ENCODE measurements at places on chromosomes 7 and 10.

GRCh38 chr10:95601116-95601719, 40.0 kb upstream of the SORBS1 start:
- peak; percentile 85 for DNase-seq

- DNase-seq = no peak
Observed at GRCh38 chr10:89347701-89348457, 20.1 kb downstream of the IFIT3 start.

DNA sequence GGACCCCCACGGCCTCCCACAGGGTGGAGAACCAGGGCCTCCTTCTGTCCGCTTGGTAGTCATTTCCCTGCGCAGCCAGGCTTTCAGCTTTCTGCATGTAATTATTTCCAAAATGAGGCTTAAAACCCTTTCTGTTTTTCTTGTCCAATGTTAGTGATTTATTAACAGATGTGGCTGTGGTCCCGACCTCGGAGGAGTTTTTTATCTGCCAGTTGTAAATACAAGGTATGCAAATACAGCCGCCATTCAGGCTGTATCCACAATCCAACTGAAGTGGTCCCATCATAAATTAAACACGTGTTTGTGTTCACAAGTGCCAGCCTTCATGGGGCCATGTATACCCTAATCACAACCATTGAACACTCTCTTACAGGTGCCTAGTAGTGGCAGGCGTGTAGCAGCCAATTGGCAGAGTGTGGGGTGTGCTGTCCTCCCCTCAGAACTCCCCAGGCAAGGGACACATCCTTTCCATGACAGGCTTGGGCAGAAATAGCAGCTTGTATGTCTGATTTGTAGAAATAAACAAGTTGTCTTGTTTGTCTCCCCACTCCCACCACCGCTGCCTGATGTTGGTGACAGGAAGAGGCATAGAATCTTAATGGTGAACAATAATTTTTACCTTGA, 251.3 kb upstream of the MKI67 start:
- no peak for DNase-seq

DNA sequence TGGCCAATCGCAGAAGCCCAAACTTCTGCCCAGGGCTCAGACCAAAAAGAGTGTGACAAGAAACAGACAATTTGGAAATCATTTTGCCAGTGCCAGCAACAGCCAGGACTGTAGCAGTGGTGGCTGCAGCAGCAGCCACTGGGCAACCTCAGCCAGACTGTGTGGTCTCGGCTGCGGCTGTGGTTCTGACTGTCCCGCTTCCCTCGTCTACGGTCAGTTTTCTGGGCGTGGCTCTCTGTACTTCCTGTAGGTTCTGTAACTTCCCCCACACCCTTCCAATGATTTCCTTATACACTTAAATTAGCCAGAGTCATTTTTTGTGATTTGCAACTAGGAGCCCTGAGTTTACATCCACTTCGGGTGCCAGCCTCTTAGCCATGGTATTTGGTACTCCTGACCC, 39.9 kb downstream of the CYTH3 start:
- peak; percentile 71 for DNase-seq

DNA sequence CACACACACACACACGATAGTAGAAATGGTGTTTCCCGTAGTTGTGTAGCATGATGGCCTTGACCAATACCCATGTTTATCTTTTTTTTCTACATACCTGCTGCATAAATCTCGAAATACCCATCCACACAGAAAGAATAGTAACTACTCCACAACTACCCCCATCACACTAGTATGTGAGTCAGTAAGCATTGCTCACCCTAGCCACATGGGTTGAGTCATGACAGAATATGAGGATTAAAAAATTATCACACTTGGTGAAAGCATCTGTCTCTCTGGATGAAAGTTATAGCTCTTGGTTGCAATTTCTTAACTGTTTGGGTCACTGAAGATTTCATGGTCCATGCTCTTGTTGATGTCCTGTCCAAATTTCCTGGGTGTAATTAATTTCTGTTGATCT, 103.4 kb upstream of the MDFIC start:
- DNase-seq = no peak

DNA sequence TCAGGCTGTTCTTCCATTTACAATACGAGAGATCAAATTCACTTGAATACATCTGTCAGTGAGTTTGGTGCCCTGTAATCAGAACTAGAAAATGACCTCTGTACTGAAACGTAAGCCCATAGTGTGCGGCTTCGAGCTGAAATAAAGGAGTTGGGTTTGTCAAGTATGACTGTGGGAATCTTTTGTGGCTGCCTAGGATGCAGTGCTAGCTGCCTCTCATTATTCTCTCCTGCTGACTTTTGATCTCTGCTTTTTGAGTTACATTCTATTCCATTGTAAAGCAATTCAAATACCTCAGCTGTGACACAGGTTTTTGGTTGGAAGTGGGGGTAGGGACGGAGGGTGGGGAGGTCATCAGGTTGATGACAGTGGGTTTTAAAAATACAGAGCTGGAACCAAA, 40.4 kb downstream of the ICA1 start:
- no peak for DNase-seq

DNA sequence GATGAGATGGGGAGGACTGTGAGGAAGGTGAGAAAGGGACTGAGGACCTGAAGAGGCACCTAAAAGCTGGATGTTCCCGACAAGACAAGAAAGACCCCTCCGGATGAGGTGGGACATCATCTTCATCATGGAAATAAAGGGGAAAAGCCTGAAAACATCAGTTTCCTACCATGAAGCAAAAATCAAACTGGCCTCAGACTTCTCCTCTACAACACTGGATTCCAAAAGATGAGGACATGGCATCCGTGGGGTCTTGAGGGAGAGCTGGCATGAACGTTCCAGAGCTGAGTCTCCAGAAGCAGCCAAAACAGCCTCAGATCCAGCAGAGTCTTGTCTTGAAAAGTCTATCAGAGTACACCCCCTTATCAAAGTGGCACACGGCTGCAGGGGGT, 44.5 kb downstream of the DIP2C start:
- DNase-seq = no peak

DNA sequence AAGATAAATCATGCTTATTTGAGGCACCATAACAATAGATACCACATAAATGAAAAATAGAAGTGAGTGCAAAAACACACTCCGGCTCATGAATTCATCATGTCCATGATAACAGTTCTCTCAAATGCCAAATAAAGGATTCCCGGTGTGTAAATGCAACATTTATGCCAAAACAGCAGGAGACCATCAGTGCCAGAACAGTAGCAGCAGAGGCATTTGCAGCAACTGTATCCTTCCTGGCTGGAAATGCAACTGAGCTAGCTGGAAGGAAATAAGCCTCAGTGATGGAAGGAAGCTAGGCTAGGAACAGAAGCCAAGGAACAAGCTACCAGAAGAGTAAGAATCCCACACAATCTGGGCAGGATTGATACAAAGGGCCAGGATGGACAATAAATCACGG, 79.9 kb upstream of the THSD7A start:
- no peak for DNase-seq

DNA sequence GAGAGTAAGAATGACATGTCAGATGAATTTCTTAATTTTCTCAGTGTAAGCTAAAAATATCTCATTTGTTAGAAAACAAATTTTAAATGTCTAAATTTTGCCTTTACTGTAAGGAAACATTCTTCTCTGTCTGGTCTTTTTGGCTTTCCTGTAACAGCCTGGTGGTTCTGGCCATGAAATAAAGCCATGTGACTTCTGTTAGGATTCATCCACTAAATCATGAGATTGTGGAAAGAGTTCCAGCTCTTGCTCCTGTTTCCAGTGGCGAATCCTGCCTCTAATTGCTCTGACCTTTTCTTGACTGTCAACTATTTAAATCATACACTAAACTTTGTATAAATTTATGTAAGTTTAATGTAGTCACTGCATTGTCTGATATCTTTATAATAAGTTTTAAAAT, 398.5 kb upstream of the AKR1E2 start:
- no peak for DNase-seq

GRCh38 chr10:50310560-50311174, 59.4 kb upstream of the ASAH2 start:
- no peak for DNase-seq

- DNase-seq = no peak
Observed at GRCh38 chr7:31044529-31044928, 7.6 kb upstream of the ADCYAP1R1 start.

GRCh38 chr7:22435720-22436119, 64.3 kb downstream of the STEAP1B start:
- no peak for DNase-seq

GRCh38 chr10:51162002-51162401, 87.7 kb downstream of the PRKG1 start:
- peak; percentile 51 for DNase-seq

GRCh38 chr7:122255454-122255853, 49.1 kb downstream of the FEZF1 start:
- DNase-seq = no peak

- DNase-seq = no peak
Observed at GRCh38 chr7:25180946-25181345, 47.3 kb downstream of the NPVF start.

- no peak for DNase-seq
Observed at GRCh38 chr7:17132726-17133125, 165.7 kb upstream of the AHR start.

GRCh38 chr10:14250496-14251076, 80.1 kb downstream of the FRMD4A start:
- DNase-seq = no peak

GRCh38 chr7:21898265-21898930, 47.3 kb downstream of the CDCA7L start:
- DNase-seq = no peak

GRCh38 chr7:132035517-132036362, 479.3 kb upstream of the PODXL start:
- DNase-seq = no peak

DNA sequence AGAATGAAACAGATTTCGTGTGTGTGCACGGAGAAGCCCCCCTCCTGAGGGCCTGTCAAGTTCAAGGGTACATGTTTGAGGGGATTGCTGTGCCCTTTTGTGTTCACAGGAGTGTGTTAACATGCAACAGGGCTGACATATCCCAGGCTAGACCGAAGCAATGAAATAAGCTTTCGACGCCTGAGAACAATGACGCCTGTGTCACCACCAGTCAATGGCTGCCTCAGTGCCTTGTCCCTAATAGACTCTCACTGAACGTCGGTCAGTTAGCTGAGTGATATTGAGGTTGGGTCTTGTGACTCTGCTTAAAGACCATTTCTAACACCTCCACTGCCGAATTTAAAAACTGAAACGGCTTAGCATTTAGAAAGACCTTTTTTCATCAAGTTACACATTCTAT, 175.2 kb upstream of the TCF7L2 start:
- no peak for DNase-seq

- DNase-seq = no peak
Observed at GRCh38 chr7:137241655-137242360, 101.7 kb downstream of the PTN start.

- no peak for DNase-seq
Observed at GRCh38 chr10:106560925-106561640, 603.4 kb downstream of the SORCS1 start.

DNA sequence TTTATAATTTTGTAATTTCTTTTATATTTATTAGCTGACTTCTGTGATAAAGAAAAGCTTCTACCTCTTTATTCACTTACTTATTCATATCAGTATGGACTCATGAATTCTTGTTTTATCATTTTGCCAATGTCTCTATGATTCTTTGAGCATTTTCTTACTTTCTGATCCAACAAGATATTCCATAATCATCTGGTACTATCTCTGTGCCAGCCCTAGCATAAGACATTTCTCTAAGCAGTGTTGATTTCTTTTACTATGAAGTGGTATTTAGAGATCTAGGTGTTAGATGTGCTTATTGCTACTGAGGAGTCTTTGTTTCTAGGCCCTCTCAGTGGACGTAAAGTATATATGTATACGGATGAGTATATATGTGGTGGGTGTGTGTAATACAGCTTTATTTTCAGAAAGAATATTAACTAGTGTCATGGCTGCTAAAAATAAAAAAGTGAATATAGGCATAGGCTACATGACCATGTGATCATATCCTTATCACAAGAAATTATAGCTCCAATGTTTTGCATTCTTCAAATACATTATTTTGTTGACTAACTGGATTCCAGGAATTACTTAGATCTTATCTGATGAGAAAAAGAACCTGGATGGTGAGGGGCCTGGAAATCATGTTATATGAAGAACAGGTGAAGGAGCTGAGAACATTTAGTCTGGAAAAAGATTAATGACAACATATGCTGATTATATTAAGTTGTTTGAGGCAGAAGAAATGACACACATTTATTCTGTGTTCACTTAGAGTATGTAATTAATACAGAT, 13.1 kb downstream of the PHTF2 start:
- DNase-seq = no peak

GRCh38 chr7:142194201-142194600, 63.7 kb downstream of the PRSS58 start:
- no peak for DNase-seq

DNA sequence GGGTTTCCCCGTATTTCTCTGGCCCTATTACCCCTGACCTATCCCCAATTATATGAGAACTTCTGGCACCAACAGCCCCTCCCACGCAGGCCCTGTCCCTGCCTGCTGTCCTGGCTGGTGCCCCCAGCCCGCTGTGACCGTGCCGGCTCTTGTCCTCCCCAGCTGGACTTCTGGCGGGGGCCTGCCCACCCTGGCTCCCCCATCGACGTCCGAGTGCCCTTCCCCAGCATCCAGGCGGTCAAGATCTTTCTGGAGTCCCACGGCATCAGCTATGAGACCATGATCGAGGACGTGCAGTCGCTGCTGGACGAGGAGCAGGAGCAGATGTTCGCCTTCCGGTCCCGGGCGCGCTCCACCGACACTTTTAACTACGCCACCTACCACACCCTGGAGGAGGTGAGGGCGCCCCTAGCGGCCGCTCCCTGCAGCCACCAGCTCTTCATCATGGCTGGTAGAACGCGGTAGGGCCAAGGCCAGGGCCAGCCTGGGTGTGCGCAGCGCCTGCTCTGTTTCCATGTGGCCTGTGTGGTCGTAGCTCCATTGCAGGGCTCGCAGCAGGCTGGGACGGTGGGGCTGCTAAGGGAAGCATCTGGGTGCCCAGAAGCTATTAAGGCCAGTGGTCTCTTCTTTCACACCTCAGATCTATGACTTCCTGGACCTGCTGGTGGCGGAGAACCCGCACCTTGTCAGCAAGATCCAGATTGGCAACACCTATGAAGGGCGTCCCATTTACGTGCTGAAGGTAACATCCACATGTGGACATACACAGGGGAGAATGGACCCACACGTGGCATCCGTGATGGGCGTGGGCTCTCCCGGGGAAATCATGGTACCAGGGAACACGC, 1.4 kb downstream of the CPA1 start:
- no peak for DNase-seq

GRCh38 chr7:156222151-156222550, 409.9 kb upstream of the SHH start:
- no peak for DNase-seq

- no peak for DNase-seq
Observed at GRCh38 chr7:115952832-115953231, 77.7 kb downstream of the TFEC start.

DNA sequence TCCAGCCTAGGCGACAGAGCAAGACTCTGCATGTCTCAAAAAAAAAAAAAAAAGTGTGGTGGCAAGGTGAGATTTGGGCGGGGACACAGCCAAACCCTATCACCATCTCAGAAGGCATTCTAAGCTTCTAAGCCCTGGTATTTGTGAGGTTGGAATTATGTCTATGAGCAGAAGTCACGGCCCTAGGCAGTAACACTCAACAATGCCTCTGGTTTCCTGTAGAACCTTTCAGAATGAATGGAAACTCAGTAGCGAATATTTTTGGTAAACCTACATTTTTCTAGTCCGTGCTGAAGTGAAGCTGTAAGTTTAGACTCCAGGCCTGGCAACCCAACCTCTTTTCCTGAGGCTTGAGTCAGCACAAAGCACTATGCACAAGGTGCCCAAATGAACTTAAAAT, 88.3 kb downstream of the FAM107B start:
- DNase-seq = no peak
